ENCODE measurements at places on chromosomes 2 and 18.

- DNase-seq: no peak
Measured at GRCh38 chr2:188203776-188204175, 87.9 kb upstream of the GULP1 start.

DNA sequence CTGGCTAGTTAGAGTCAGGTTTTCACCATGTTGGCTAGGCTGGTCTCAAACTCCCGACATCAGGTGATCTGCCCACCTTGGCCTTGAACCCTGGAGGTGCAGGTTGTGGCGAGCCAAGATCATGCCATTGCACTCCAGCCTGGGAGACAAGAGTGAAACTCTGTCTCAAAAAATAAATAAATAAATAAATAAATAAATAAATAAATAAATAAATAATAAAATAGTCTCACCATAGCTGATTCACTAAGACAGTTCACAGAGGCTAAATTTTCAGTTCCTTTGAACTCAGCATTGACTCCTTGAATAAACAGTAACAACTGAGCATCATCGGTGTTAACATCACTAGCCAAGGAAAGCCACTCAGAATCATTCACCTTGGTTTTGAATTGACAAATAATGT is 32.7 kb downstream of the GNAL start:
- DNase-seq: no peak

DNA sequence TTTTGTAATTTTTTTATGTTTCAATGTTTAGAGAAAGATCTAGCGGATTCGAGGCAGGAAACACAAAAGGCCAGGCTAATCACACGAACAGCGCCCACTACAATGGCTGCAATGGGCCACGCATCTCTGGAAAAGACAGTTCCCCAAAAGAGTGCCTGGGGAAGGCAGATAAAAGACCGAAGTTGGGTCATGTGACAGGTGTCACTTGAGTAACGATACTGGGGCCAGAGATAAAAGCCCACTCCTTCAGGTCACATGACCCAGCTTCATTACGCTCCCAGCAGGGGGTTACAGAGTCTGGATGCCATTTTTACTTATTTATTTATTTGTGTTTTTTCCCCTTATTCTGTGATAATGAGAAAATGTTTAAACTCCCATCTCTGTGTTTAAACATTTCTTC is 95.4 kb downstream of the CDK15 start:
- DNase-seq: no peak

- no peak for DNase-seq
Measured at GRCh38 chr2:241195506-241196130, 7.1 kb downstream of the ANO7 start.

- DNase-seq: no peak
Measured at GRCh38 chr2:196372276-196372809, 201.0 kb upstream of the STK17B start.

GRCh38 chr18:13267431-13267873 is 48.9 kb downstream of the LDLRAD4 start:
- no peak for DNase-seq

DNA sequence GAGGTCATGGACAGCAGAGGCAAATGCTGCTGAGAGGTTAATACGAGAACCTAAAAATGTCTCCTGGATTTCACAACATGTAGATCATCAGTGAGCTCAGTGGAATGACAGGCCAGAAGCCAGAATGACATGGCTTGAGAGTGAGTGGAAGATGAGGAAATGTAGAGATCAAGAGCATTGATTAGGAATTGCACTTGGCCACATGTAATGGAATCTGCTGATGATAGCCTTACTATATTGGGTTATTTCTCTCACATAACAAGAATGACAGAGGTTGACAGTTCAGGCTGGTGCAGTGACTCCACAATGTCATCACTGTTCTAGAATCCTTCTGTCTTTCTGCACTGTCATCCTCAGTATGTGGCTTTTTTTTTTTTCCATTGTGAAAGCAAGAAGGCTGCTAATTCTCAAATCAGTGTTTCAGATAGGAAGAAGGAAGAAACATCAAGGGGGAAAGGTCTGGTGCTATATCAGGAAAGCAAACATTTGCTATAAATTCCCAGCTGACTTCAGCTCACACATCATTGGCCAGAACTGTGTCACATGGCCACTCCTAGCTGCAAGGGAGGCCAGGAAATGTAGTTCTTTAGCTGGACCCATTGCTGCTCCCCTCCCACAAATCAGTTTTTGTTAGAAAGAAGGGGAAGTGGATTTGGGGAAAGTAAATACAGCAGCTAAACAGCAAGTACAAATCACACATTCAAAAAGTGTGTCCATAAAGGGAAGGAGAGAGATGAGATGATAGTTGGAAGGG is 127.2 kb downstream of the FAM161A start:
- DNase-seq: no peak
